ENCODE measurements at places on chromosomes 2 and 18.

GRCh38 chr2:37688771-37689468 is 17.5 kb upstream of the CDC42EP3 start:
- DNase-seq = no peak

DNA sequence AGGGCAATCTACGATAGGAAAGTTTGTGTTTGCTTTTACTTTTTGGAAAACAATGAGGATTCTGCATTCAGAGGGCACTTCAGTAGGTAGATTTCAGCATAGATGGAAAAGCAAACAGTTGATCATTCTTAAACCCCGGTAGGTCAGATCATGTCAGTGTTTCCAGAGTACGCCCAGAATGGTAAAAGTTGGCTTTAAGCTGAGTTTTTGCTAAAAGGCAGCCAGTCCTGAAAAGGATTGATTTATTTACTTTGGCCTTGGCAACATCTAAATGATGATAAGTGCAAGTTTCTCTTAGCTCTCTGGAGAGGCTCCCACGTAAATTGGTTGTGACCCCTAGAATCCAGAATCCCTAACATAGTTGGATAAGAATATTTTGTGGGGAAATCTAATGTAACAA is 168.0 kb downstream of the DIS3L2 start:
- no peak for DNase-seq

DNA sequence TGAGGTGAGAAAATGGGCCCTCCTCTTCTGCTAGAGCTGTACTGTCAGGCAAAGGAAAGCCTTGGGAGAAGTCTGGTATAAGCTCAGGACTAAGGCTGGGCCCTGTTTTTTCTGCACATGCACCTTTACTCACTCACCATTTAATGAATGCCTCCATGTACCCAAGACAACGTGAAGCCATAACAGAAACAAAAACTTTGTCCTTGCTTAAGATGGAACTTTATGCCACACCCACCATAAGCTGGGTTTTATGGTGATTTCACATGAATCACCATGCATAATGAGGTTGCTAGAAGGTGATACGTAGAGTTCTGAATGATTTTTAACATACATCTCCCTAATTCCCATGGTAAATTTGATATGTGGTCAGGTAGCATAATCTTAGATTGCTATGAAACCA is 63.7 kb upstream of the CYP26B1 start:
- DNase-seq = no peak

GRCh38 chr2:161919873-161920272 is 154.1 kb downstream of the DPP4 start:
- DNase-seq = no peak

- no peak for DNase-seq
Measured at GRCh38 chr2:224952936-224953657, 89.2 kb downstream of the DOCK10 start.

DNA sequence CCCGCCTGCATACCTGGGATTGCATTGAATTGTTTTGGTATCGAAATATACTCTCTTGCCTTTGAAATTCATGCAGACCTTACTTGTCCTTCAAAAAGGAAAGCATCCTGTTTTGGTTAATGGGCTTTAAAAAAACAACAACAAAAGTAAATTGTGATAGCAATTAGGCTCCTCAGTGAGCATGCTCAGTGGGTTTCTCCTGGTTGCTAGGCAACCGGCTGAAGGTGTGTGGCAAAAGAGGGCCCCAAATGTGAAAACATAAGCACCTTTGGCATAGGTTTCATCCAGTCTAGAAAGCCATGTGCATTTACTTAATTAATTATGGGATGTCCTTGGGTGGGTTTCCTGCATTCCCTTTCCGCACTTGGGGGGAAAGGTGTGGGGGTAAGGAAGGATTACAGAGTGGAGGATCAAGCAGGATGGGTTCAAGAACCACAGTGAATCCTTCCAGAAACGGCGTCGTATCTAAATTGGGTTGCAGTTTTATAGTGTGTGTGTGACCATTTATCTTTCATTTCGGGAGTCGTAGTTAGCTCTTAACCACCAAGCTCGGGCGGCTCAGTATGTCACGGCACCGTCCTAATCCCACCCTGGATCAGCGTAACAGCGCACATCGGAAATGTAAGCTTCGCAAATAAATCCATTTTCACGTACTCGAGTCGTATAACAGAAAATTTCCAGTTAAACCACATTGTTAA is 274.9 kb upstream of the TCF4 start:
- DNase-seq = no peak

DNA sequence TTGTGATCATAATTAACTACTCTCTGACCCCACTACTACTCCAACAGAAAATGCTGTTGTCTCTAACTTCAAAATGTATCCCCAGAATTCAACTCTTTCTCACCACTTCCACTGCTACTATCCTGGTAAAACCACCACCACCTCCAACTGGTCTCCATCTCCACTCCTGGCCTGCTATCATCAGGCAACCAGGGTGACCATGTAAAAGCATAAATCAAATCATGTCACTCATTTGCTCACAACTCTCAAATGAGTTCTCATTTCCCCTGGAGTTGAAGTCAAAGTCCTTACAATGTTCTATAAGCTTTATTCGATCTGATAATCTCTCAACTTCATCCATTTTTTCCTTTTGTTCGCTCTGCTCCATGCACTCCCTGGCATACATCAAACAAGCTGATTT is 24.6 kb downstream of the CUL3 start:
- DNase-seq = no peak

DNA sequence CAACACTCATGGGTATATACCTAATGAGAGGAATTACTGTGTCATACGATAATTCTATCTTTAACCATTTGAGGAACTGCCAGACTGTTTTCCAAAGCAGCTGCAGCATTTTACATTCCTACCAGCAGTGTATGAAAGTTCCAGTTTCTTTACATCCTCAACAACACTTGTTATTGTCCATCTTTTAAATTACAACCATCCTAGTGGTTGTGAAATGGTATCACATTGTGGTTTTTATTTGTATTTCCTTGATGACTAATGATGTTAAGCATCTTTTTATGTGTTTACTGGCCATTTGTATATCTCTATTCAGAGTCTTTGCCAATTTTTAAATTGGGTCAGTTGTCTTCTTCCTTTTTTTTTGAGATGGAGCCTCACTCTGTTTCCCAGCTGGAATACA is 4.0 kb upstream of the CKAP2L start:
- DNase-seq = no peak

DNA sequence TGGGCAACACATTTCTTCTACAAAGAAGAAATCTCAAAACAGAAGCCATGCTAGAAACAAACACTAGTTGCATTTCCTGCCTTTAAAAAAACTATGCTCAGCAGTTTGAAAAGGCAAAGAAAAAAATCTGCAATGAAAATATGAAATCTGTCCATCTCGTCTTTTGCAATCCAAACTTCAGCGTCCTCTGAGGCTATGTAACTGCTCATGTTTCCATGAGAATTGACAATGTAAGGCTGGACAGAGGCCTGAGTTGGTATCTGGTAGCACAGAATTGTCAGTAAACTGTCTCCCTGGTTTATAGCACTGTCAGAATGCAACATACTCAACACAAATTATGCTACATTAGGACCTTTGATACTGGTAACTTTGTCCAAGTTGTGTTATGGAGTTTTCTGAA is 429.9 kb downstream of the ARHGAP15 start:
- no peak for DNase-seq

GRCh38 chr2:223896833-223897311 is 48.3 kb downstream of the WDFY1 start:
- no peak for DNase-seq

DNA sequence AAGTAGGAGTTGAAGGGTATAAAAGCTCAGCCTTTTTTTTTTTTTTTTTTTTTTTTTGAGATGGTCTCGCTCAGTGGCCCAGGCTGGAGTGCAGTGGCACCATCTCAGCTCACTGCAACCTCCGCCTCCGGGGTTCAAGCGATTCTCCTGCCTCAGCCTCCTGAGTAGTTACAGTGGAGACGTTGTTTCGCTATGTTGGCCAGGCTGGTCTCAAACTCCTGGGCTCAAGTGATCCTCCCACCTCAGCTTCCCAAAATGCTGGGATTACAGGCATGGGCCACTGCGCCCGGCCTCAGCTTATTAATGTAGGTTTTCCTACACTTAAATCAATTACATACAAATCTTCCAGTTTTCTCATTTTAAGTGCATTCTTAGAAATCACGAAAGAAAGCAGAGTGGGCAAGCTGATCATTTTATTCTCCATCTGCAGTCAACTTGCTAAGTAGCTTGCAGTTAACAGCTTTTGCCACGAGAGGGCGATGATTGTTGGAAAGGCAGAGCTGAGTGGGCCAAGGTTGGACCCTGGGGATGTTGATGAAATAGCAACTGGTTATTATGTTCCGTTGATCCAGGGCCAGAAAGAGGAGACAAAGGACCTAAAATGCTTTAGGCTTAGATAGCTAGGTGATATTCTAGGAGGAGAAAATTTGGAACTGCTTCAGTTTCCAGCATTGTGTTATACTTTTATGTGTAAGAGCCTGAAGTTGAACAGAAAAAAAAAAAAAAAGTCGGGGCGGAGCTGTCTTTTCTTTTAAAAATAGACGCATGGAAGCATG is 234.4 kb upstream of the EPAS1 start:
- DNase-seq = peak; percentile 34

DNA sequence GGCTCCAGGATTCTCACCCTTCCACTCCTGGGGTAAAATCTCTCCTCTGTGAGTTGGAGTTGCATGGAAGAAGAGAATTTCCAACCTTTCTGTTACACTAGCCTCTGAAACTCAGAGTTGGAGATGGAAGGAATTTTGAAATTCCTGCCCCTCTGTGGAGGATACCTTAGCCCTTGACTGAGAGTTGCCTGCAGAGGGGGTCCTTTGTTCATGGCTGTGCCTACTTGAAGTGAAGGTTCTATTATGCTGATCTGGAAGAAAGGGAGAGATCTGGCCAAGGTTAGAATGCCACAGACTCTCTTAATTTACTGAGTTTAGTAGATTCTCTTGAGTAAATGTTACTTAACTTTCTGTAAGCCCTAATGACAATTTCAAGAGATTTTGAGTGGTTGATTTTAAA is 626.6 kb upstream of the GYPC start:
- DNase-seq = no peak

DNA sequence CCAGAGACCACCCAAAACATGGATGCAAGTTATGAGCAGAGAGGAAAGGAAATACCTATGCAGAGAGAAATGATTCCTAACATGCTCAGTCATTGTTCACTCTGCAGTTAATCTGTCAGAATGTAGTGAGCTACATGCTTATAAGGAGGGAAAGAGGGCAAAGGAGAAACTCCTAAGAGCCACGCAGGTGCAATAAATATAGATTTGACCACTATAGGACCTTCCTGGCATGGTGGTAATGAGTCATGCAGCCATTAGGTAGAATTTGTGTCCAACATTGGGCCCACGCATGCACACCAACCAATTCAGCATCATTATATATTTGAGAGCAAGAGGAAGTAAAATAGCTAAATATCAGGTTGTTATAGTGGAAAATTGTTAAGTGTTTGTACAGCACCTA is 699.9 kb downstream of the DSC3 start:
- DNase-seq = no peak

- no peak for DNase-seq
Measured at GRCh38 chr2:230942371-230942770, 17.3 kb upstream of the GPR55 start.

- DNase-seq = no peak
Measured at GRCh38 chr18:42936289-42936688, 179.2 kb downstream of the RIT2 start.

- DNase-seq = no peak
Measured at GRCh38 chr2:8125741-8126711, 555.8 kb upstream of the ID2 start.

- DNase-seq = no peak
Measured at GRCh38 chr2:134900151-134900550, 18.5 kb upstream of the CCNT2 start.

DNA sequence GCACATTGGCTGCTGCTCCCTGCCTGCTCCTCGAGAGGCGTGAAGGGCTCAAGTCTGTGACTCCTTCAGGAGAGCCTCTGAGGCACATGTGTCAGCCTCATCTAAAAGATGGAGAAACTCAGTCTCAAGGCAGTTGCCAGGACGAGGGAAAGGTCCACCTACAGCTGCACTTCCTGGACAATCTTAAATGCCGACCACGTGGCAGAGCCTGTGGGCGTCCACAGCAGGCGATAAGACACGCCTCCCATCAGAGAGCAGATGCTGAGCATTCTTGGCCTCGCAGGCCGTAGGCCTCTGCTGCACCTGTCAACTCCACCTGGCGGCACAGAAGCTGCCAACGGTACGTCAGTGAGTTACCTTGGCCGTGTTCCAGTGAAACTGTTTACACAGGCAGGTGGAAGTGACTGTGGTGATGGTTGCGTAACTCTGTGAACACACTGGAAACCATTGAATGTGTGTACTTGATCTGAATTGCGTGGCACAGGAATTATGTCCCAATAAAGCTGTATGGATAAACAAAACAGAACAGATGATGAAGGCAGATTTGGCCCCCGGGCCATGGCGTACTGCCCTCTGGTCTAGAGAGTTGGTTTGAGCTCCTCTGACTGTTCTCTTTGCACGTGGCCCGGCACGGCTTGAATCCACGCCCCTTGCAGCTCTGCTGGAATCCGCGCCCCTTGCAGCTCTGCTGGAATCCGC is 114.5 kb downstream of the RNF144A start:
- peak; percentile 20 for DNase-seq

GRCh38 chr2:137910641-137911040 is 53.6 kb upstream of the HNMT start:
- DNase-seq = no peak

- no peak for DNase-seq
Measured at GRCh38 chr2:37561615-37562569, 109.5 kb downstream of the CDC42EP3 start.

GRCh38 chr2:24993406-24994145 is 21.8 kb upstream of the DNAJC27 start:
- no peak for DNase-seq

- no peak for DNase-seq
Measured at GRCh38 chr2:1606046-1606400, 138.3 kb downstream of the PXDN start.

DNA sequence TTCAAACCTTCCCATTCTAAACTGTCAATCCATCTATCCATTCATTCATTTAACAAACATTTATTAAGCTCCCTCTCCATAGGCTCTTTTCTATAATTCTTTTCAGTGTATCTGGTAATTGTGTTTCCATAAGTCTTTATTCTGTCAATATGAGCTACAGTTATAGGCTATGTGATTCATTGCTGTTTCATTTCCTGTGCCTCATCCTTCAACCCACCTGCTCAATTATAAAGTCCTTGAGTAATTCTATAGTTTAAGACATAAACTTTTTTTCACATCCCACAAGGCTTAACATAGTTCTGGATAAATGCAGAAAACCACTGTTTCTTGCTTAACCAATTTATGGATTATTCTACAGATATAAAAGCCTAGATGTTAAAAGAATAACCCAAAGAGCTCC is 84.2 kb upstream of the PIK3C3 start:
- DNase-seq = no peak

GRCh38 chr18:49967171-49967570 is 153.8 kb upstream of the ACAA2 start:
- DNase-seq = no peak

- no peak for DNase-seq
Measured at GRCh38 chr2:32732120-32732519, 104.3 kb downstream of the TTC27 start.
